ENCODE measurements at places on chromosomes 5 and 9. TPM values are rescaled to one million over a fixed set of nuclear protein-coding genes. Genes with fewer than 3 reads are reported as not detected.

- DNase-seq = no peak
Measured at GRCh38 chr5:172437445-172438318, 16.6 kb downstream of the SH3PXD2B start.

DNA sequence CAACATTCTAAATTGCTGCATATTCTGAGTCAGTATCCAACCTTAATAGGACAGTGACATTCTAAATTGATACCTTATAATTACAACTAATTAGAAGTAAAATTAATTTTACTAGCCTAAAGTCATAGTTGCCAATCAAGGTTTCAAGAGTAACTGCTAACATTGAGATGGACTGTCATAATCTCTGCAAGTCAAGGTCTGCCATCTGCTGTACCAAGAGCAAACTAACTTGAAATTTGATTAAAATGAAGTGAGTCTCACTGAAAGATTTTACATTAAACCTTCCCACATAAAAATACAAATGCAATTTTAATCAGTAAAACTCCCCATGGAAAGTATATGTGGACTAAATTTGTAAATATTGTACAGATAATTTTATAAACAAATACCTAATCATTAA, 235.3 kb downstream of the PRDM9 start:
- no peak for DNase-seq

- DNase-seq = no peak
Measured at GRCh38 chr5:137609127-137609526, 110.0 kb upstream of the SPOCK1 start.

DNA sequence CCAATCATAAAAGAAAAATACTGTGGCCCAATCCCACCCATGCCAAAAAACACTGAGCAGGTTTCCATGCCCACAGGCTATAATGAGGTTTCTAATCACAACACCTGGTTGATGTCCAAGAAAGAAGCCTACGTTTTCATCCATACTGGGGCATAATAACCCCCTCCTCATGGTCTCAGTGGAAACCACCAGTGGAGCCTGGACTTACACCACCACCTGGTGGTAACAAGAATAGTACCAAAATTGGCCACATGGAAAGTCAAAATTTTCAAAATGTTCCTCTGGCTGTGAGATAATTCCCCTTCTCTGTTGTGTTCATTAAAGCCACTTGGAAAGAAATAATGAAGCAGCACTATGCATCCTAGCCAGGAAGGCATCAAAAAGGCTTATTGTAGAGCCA, 687.3 kb upstream of the ST8SIA4 start:
- DNase-seq = no peak

DNA sequence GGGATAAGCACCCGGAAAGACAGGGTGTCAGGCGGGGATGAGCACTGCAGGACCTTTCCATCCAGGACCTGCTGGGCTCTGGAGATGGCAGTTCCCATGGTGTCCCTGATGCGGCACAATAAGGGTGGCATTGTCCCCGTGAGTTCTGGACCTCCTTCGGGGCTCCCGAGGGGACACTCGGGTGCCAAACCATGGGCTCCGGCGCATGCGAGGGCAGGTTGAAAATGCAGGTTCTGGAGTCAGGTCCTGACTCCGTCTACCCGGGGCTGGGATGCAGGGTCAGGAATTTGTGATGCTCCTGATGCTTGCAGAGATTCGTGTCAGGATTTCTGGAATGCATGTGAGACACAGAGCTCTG, 682 bp downstream of the FCN2 start:
- DNase-seq = no peak

DNA sequence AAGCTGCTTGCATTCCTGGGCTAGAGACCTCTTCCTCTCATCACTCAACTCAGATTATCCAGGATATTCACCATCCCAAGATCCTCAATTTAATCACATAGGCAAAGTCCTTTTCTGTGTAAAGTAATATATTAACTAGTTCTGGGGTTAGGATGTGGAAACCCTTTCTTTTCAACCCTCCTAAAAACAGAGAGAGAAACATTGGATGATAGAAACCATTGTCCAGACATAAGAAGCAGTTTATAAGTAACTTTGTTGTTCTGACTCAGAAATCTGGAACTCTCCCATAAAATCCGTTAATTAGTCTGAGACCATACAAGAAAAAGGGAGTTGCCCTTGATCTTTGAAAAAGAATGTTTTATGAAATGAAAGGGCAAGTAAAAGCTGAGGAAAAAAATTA, 817.1 kb upstream of the CDH9 start:
- no peak for DNase-seq

DNA sequence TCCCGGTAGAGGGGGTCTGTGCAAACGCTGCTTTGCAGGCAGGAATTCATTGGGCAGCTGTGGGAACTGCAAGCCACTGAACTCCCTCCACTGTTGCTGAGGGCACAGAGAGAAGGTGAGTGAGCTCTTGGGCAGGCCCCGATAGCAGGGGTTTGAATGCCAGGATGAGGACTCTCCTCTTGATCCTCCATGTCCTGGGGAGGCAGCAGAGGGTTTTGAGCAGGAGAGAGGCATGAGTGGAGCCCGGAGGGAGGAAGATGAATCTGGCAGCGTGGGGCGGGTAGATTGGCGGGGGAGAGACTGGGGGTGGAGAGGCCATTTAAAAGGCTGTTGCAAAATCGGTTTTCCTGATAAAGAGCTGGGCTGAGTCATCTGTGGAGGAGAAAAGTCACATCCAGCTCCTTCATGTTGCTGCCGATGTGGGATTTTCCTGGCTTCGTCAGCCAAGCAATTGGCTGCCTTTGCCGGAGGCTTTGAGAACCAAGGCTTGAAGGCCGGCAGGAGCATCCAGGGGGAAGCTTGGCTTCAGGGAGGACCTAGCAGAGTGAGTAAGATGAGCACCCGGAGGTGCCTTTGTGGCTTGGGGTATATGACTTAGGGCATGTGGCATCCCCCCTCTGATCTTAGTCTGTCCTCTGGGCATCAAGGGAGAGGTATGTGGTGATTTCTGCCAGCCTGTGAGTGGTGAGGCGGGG, at the start of gene SYNPO:
Gene SYNPO (plus strand): TSS at position 350 of the 695 bp plus-strand sequence. CDS start 7,616 bp downstream, outside the sequence.
- DNase-seq = no peak

- DNase-seq = no peak
Measured at GRCh38 chr5:98368141-98368540, 405.3 kb upstream of the RGMB start.

GRCh38 chr5:69374911-69375446, 5.4 kb downstream of the RAD17 start:
- no peak for DNase-seq

DNA sequence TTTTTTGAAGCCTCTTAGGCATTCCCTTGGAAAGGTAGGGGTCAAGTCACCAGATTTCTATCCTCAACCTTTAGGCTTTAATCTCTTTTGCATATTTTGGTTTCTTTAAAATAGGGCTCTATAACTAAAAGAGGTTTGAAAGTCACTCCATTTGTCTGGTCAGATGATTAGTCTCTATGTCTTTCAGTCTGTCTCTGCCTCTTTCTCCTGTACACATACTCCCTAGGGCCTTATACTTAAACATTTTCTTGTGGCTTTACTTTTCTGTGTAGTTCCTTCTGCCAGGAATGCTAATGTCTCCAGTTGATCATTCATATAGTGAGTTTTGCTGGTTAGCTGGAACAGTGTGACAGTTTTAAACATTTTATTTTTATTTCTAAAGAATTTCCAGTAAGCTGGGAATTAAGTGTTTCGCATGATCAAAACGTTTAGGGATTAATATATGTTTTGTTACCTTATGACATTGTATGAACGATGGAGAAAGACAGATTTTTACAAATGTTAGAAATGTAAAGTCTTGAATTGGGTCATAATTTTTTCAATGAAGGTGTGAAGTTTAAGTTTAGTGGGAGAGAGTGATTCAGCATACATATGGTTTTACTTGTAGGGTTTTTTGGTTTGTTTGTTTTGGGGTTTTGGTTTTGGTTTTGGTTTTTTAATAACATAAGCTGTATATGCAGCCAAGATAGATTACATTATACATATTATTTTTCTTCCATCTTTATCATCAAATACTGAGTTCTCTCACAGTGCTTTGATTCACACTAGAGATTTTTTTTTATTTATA, 90.6 kb downstream of the ZCCHC7 start:
- DNase-seq = no peak

- no peak for DNase-seq
Measured at GRCh38 chr5:27474395-27474794, 436.0 kb upstream of the CDH9 start.

DNA sequence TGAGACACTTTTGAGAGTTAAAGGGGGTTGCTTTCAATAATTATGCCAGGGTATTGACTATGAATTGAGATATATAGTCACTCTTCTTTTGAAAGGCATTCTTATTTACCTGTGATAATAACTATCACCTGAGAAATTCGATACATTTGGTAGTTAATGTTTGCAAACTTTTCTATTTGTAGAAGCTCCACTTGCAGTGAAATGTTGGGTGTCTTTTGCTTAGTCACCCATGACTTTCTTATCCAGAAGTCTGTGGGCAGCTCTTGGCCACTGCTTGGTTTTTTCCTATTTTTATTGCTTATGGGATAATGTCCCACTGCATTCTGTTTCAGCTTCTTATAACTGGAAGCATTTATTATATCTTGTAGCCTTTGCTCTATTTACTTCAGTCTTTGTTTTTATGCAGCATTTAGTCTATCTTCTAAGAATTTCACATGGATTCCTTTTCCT, 3.9 kb downstream of the MACIR start:
- DNase-seq = no peak

GRCh38 chr5:150645070-150645700, 4.7 kb downstream of the SYNPO start:
- DNase-seq = no peak

DNA sequence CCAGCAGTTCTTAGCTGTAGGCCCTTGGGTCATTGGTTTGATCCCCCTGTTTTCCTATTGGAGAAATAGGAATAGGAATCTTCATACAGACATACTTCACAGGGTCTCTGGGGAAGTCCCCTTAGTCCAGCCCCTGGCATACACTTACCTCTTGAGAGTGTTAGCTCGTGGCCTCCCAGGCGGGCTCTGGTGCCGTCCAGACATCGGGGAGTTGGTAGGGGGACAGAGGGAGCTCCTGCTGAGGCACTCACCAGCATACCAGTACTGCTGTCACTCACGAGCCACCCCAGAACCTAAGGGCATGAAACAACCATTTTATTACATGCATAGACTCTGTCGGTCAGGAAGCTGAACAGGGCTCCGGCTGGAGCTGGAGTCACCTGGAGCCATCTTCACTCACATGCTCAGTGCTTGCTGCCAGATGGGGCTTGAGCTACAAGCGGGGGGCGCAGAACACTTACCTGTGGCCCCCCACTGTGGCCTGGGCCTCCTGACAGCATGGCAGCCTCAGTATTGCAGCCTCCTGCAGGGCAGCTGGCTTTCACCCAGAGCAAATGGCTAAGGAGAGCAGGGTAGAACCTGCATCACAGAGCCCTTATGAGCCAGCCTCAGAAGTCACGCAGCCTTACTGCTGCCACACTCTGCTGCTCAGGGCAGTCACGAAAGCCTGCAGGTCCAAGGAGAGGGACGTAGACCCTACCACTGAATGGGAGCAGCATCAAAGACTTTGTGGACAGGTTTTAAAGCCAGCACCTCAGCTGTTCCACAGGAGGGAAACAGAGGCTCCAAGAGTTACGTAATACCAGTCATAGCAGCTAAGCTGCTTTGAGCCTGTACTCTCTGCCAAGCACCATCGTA, 58.3 kb upstream of the ANGPTL2 start:
- peak; percentile 15 for DNase-seq

DNA sequence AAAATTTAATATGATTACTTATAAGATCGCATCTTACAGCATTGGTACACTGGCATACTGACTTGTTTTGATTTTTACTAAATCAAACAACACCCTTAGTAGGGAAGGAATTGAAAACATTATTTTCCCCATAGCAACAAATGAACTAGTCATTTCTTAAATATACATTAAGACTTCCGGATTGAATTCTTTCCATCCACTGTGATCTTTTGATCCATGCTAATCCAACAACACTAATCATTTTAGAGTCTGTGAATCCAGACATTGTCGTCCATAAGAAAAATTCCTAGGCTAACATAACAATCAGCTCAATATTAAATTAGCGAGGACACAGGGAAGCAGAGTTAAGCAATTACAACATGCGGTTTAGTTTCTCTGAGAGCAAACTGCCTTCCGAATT, 21.6 kb upstream of the ERAP1 start:
- DNase-seq = no peak

DNA sequence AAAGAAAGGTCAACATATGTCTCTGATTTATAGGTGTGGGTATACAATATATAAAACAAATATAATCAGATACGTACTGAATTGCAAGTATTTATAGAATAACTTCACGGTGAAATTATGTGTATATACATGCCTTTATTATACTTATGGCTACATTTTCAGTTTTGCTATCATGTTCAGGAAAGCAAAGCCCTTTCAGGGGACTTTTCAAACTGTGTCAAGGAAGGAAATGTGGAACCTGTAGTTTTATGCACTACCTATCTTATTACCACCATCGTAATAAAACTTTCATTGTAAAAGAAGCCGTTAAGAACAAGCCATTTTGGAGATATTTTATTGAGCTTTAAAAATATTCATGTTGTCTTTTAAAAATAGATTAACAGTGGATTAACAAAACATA, 257.2 kb downstream of the PJA2 start:
- DNase-seq = no peak

GRCh38 chr9:124284940-124285441, 27.2 kb downstream of the NEK6 start:
- no peak for DNase-seq

DNA sequence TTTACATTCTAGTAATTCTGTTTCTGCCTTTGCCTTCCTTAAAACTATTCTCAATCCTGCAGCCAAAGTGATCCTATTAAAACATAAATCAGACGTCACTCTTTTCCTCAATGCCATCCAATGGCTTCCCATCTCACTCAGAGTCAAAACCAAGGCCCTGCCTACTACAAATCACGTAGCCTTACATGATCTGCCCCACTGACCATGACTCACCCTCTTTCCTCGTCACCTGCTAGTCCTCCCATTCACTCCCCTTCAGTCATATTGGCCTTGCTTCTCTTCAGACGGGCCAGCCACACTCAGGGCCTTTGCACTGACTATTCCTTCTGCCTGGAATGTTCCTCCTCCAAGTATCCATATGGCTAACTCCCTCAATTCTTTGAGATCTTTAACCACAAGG, 39.0 kb upstream of the DMXL1 start:
- DNase-seq = peak; percentile 43

DNA sequence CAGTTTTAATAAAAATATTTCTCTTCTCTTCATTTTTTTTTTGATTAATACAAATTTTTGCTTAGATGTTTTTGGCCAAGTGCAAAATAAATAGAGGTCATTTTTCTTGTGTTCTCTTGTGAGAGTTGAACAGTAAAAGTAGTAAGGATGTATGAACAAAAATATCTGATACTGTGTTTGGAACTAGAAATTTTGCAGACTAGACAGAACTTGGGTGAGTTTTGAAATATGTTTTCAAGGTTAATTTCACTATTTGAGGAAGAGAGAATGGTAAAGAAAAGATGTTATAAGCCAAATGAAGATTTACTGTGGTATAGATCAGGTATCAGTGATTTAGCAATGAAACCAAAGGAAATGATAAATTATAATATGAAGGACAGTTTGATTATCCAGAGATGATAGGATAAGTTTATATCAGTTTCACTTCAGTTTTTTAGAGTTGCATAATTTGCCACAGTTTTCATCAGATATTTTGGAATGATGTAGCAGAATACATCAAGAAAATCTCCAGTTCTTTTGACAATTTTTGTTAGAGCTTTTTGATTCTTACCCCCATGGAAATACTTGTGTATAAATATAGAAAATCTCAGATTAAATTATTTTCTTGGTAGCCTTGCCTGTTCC, 147.9 kb upstream of the VCAN start:
- DNase-seq = no peak

Gene BNIP1
- total RNA-seq = 8.0 TPM

Gene SH3PXD2B
- 48.1 TPM for total RNA-seq

Gene PCSK5
- 6.3 TPM for total RNA-seq

Gene F12
- 3.5 TPM for total RNA-seq

Gene KIAA1958
- total RNA-seq = 34.0 TPM

Gene RANBP17
- total RNA-seq = 20.0 TPM

Gene CTXN3
- not detected for total RNA-seq

Gene CTNND2
- 7.0 TPM for total RNA-seq
